Bronchial smooth muscle cell (primary cell): ENCODE measurements at places on chromosomes 1 and 21. TPM values are rescaled to one million over a fixed set of nuclear protein-coding genes. Genes with fewer than 3 reads are reported as not detected.

The DMRTA2 gene
- total RNA-seq = 0.09 TPM in 1 of 2 replicates, not detected in the other

The RIPK4 gene
- total RNA-seq = under 0.01 TPM in 1 of 2 replicates, not detected in the other

The CXADR gene
- 0.16 and 0.26 TPM in 2 replicates for total RNA-seq

The KCNH1 gene
- total RNA-seq = not detected in 2 replicates

The OR10J1 gene
- total RNA-seq = not detected in 2 replicates

The SYT14 gene
- 2.7 and 3.6 TPM in 2 replicates for total RNA-seq

The TRNP1 gene
- total RNA-seq = 3.9 and 38.0 TPM in 2 replicates

The HES3 gene
- total RNA-seq = not detected in 2 replicates

The FAM151A gene
- not detected in 2 replicates for total RNA-seq

The LCE1C gene
- total RNA-seq = not detected in 2 replicates

The VWA5B1 gene
- not detected in 2 replicates for total RNA-seq

The AMY1B gene
- not detected in 2 replicates for total RNA-seq

The EFNA3 gene
- total RNA-seq = 0.79 and 1.1 TPM in 2 replicates

The SYT11 gene
- total RNA-seq = 37.8 and 39.4 TPM in 2 replicates

The KRTAP19-1 gene
- total RNA-seq = not detected in 2 replicates
